ENCODE measurements at places on chromosomes 1 and 21.

GRCh38 chr1:89996450-89997110 is 1.7 kb downstream of the ZNF326 start:
- no peak for DNase-seq

GRCh38 chr21:31945546-31945945 is 72.7 kb downstream of the HUNK start:
- DNase-seq, result no peak

GRCh38 chr1:246051909-246052518 is 455.1 kb downstream of the SMYD3 start:
- no peak for DNase-seq

DNA sequence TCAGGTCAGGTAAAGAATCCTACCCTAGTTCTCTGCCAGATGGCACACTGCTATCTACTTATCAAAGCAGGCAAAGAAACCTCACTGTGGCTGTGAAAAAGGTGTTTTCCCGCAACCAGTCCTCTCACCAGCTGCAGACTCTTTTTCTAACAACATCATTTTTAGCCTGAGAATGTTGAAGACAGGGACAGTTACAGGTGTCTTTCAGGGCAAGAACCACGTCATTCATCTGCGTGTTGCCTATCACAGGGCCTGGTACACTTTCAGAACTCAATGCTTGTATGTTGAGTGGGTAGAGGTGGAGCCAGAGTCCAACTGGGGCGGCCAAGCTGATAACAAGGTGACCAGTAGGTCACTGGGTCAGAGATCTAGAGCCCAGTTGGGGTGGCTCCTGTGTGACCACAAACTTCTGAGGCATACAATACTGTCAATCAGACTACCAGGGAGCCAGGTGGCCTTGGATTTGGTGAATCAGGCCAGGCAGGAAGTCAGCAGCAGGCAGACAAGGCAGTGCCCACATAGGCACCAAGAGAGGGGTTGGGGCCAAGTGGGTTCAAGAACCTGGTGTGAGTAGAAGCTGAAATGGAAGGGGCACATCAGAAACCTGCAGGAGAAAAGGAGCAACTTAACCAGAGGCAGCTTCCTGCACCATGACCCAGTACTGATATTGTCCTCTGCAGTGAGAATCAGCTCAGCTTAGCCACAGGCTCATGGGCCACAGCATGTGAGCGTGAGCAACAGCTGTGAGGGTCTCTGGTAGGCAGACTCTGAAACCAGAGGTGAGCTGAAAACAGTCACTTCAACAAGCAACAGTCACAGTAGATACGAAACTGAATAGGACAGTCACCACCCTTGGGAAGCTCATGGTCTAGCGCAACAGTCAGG is 123.6 kb downstream of the DTL start:
- no peak for DNase-seq

DNA sequence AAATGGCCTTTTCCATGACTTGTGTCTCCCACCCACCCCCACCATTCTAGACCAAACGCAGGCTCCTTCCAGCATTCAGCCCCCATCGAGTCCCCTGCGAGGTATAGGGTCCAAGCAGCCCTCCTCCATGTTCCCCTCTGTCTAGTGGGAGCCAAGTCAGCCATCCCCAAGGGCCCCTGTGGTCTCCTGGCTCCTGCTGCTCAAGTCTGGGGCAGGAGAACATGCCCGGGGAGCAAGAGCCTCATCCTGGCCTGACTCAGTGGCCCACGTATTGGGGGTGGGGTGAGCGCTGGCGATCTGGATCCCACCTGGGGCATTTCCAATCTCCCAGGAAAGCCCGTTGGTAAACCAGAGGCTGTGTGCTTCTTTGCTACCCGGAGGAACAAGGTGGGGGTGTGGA is 4.1 kb upstream of the PRDM16 start:
- no peak for DNase-seq

- no peak for DNase-seq
These were observed 2.4 kb upstream of the PTAFR start for GRCh38 chr1:28178690-28179485.

- no peak for DNase-seq
These were observed 6.5 kb downstream of the CD55 start for GRCh38 chr1:207328004-207328403.

GRCh38 chr1:64961923-64962322 is 4.4 kb downstream of the JAK1 start:
- DNase-seq, result no peak

GRCh38 chr1:244329591-244330317 is 122.0 kb downstream of the ADSS2 start:
- DNase-seq, result no peak

- DNase-seq, result no peak
These were observed 3.4 kb downstream of the SEMA6C start for GRCh38 chr1:151143057-151143435.

- no peak for DNase-seq
These were observed 430.5 kb downstream of the MRPL39 start for GRCh38 chr21:25176637-25177412.

DNA sequence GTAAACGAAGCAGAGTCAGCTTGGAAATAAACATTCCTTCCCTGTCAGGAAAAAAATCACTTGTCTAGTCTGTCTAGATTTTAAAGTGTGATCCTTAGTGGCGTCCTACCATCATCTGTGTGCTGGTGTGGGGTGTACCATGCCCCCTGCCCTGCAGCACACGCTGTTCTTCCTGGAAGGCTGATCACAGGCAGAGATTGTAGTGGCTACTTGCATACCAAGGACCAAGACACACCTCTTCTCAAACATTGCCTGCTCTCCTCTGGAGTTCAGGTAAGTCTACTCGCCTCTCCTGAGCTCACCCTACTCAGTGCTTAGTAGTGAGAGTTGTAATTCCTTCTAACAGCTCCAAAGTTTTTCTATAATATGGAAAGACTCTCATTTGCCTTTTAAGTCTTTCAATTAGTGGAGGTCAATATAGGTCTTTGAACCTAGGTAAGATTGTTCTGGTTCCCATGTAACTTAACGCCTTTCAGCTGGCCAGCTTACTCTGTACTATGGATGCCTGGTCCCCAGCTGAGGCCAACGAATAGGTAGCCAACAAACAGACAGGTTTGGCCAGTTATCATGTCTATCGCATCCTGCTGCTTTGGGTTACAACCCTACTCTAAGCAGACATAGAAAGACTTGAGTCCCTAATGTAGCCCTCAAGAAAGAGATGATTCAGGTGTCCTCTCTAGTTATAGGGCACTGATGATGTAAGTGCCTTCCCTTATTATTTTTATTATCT is 55.4 kb downstream of the XCL1 start:
- no peak for DNase-seq

GRCh38 chr1:112285746-112286145 is 110.3 kb upstream of the CTTNBP2NL start:
- DNase-seq, result no peak

- no peak for DNase-seq
These were observed 13.1 kb upstream of the PRRC2C start for GRCh38 chr1:171472183-171472647.

DNA sequence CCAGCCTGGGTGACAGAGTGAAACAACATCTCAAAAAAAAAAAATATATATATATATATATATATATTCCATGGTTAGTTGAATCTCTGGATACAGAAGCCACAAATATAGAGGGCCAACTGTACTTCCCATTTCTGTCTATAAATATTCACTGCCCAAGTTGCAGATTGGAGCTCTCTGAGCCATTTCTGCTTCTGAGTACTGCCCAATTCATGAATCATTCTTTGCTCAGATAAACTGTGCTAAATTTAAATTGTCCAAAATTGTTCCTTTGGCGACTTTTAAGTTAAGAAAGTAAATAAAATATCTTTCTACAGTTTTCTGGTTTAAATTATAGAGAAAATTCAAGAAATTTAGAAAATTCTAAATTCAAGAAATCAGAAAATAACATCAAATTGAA is 23.2 kb upstream of the C1orf146 start:
- no peak for DNase-seq

GRCh38 chr1:246283771-246284410 is 223.2 kb downstream of the SMYD3 start:
- no peak for DNase-seq

Measured in stimulated activated CD8-positive, alpha-beta memory T cell treated with anti-CD3 and anti-CD28 coated beads, Interleukin-7, amount 100 ng/mL, for 1 hour (primary cell).